ENCODE measurements at places on chromosomes 7 and 10.

GRCh38 chr10:76051007-76051936 lies 619.8 kb downstream of the LRMDA start:
- DNase-seq = peak; percentile 46

DNA sequence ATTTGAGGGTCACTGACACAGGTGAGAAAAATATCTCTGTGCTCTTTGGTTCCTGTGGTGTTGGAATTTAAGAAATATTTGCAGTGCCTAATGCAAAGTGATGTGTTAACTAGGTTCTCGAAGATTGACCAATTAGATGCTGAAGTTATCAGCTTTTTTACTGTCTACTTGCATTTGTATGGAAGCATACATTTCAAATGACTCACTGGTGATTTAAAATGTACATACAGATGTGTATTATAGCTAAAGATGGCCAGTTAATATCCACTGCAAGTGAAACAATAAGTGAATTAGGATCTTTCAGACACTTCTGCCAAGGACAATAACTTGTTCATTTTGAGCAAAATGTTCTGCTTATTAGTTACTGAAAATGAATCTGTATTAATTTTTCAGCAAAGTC lies 205.0 kb downstream of the FANK1 start:
- DNase-seq = no peak

- no peak for DNase-seq
Measured at GRCh38 chr7:15821484-15822427, 135.3 kb upstream of the MEOX2 start.

- no peak for DNase-seq
Measured at GRCh38 chr7:110841840-110842545, 248.9 kb upstream of the LRRN3 start.

- DNase-seq = no peak
Measured at GRCh38 chr7:88789480-88790064, 6.0 kb downstream of the TEX47 start.

- DNase-seq = no peak
Measured at GRCh38 chr7:112081778-112082177, 124.4 kb downstream of the DOCK4 start.

DNA sequence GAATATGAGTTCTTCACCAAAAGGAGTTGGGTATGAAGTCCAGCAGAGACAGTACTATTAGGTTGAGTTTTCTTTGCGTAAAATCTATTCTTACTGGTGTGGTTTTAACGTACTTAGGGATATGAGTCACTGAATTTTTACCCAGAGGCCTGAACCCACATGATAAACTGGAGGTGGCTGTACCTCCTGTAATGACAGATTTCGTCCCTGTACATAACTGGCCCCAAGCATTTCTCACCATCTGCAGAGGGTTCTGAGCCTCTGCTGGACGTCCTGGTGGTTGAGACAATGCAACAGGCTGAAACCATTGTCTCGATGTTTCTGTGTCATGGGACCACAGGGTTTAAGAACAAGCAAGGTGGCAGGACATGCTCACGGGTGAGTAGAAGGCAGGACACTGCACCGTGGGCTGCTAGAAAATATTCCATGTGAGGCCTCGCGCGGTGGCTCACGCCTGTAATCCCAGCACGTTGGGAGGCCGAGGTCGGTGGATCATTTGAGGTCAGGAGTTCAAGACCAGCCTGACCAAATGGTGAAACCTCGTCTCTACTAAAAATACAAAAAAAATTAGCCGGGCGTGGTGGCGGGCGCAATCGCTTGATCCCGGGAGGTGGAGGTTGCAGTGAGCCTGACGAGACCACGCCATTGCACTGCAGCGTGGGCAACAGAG lies 233.9 kb downstream of the DNAJB6 start:
- no peak for DNase-seq

DNA sequence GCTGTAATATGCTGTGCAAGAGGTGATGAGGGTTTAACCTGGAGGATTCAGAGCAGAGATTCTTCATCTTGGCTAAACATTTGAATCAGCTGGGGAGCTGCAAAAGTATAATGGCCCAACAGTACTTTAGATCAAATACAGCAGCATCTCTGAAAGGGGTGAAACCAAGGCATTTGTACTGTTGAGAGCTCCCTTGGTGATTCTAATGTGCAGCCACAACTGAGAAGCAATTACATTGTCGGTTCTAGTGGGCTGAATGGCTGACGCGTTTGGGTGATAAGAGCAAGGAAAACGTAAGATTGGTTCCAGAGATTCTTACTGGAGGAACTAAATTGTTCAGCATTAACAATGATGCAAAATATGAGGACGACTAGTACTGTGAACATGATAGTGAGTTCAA lies 269.7 kb downstream of the AGMO start:
- DNase-seq = no peak

- peak; percentile 51 for DNase-seq
Measured at GRCh38 chr10:107727767-107728317, 563.3 kb upstream of the SORCS1 start.

DNA sequence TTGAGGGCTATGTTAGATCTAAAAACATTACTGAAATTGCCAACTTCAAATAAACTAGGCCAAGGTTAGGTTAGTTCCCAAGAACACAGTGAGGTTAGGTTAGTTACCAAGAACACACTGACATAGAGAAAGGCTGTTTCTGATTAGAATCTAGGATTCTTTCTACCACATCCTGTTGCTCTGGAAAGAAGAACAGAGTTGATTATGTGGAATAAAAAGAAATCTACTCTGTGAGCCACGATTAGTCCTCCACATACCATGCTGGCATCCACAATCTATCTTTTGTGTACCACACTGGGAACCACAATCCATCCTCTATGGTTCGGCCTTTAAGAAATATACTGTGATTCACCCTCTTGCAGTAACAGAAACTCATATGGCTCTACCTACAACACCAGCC lies 91.4 kb downstream of the LRRTM3 start:
- no peak for DNase-seq

DNA sequence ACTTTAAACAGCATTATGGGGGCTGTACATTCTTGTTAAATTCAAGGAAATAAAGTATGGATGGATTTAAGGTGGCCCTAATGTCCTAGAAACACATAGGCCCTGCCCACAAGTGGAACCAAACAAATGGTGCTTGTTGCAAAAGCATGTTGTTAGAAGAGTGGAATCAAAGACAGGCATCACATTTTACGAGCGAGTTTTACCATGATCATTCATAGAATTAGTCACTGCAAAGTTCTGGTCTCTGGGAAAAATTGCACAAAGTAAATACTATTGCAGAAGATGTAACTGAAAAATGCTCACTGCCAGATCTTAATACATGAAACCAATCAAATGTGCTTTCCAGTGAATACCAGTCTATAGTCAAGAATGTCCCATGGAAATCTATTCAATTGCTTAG lies 677.1 kb downstream of the PARD3 start:
- no peak for DNase-seq

DNA sequence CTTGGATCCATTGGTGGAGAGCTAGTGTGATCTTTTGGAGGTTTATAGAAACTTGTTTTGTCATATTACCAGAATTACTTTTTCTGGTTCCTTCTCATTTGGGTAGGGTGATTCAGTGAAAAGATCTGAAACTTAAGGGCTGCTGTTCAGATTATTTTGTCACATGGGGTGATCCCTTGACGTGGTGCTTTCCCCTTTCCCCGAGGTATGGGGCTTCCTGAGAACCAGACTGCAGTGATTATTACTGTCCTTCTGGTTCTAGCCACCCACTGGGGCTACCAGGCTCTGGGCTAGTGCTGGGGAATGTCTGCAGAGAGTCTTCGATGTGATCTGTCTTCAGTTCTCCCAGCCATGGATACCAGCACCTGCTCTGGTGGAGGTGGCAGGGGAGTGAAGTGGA lies 1030.0 kb downstream of the GRM8 start:
- no peak for DNase-seq

DNA sequence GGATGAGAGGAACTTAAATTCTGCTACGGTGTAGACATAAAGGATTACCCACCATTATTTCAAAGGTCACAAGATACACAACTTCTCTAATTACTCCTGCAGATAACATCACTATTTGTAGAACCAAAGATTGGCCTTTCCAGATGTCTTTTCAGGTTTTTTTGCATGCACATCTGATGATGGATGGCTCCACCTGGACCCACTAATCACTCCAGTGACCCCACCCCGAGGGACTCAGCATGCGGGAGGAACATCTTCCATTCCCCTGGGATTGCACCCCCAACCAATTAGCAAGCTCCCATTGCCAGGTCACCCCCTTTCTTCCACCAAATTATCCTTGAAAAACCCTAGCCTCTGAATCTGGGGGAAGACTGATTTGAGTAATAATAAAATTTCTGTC lies 608.9 kb downstream of the CNTNAP2 start:
- no peak for DNase-seq

DNA sequence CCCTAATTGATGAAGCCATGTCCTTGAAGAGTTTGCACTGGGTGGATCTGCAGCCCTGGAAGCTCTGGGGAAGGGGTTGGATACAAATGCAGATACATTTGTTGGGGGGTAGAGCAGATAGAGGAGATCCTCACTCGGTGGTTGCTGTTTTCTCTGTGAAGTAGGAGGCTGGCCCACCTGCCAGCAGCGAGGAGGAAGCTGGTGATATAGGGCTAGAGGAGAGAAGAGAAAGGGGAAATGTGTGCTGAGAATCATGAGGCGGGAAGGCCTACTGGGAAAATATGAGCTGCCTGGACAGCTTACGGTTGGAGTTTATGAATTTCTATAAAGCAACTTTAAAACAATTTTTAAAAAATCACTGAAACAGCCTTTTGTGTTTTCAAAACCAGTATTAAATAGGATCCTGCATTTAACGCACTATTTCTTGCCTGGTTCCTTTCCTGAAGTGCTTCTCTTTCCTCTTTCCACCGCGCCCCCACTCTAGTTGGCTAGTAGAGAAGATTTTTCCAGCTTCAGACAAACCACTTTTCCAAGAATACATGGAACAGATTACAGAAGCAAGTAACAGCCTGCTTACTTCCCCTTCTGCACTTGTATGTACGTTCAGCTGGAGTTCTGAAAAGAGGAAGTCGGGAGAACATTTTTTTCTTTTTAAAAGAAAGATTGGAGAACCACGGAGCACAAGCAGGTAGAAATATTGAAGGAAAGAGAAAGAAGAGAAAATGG lies 100.6 kb upstream of the GLCCI1 start:
- no peak for DNase-seq

DNA sequence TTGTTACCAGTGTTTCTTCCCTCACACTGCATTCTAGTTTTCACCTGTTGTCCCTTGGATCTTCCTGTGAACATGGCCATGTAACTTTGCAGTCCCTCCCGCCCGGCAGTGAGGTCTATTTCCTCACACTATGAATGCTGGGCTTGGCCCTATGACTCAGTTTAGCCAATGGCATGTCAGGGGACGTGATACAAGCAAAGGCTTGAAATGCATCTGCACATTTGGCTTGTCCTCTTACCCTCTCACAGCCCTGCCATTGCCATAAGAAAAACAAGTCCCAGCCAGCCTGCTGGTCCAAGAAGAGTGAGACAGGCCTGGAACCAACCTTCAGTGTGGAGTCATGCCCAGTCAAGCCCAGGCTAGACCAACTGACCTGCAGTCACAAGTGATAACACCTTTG lies 17.1 kb upstream of the EZH2 start:
- DNase-seq = no peak

- no peak for DNase-seq
Measured at GRCh38 chr7:78473021-78473420, 674.4 kb downstream of the PHTF2 start.

GRCh38 chr7:36366005-36366717 lies 23.5 kb upstream of the ANLN start:
- DNase-seq = no peak

- no peak for DNase-seq
Measured at GRCh38 chr10:52319926-52320325, 5.8 kb downstream of the DKK1 start.

DNA sequence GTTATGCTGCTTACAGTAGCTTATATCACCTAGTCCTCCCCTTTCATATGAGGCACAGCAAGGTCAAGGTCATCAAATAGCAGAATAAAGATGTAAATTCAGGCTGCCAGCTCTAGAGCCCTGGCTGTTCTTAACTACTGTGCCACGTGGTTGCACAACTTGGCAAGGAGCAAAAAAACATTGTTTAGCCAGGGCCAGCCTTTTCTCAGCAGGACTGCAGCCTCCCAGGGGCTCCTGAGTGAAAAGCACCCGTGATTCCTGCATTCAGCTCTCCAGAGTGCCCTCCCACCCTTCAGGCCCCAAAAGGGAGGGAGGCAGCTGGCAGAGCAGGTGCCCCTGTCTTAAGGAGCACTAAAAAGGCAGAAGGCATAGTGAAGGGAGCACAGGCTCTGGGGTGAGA lies 31.8 kb upstream of the TM9SF3 start:
- peak; percentile 52 for DNase-seq

- no peak for DNase-seq
Measured at GRCh38 chr10:79262959-79263746, 84.1 kb upstream of the PPIF start.

DNA sequence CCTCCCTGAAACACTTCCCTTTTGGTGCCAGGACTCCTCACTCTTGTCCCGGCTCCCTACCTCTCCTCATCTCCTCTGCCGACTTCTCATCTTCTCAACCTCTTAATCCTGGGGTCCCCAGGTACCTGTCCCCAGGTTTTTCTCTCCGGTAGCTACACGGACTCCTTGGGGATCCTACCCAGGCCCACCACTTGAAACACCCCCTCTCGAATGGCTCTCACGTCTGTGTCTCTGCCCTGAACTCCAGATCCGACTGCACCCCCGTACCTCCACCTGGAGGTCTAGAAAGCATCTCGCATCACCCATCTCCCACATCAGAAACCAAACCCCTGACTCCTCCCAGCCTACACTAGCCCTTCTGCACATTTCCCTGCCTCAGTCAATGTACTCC lies 4.8 kb downstream of the TBATA start:
- no peak for DNase-seq

DNA sequence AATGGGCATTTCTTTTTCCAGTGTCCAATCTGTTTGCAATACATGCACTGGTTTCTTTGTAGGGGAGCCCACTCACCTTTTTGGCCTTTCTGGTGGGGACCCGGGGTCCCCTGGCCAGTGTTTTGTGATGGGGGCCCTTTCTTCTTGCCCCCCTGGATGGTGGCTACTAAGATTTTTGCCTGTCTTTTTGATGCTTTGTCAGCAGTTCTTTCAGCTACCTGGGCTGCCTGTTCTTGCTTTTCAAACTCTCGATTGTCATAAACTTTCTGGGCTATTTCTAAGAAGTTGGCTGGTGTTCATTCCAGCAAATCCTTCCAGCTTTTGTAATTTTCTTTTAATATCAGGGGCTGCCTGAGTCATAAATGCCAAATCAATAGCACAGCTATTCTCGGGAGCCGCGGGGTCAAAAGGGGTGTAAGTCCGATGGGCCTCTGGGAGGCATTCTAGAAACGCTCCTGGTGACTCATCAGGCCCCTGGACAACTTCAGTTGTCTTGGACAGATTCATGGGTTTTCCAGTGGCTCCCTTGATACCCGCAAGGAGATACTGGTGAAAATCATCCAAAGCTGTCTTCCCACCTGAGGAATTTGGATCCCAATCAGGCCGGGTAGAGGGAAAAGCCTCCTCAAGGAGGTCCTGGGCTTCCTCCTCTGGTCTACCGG lies 79.0 kb downstream of the PRR15 start:
- no peak for DNase-seq

GRCh38 chr7:104657134-104657533 lies 328.7 kb downstream of the LHFPL3 start:
- no peak for DNase-seq

- DNase-seq = no peak
Measured at GRCh38 chr10:100913470-100913865, 705 bp downstream of the SLF2 start.
